Stimulated activated CD8-positive, alpha-beta memory T cell treated with anti-CD3 and anti-CD28 coated beads, Interleukin-2, amount 100 ng/mL, for 1 hour (primary cell): ENCODE measurements at places on chromosomes 16 and 17.

GRCh38 chr17:55154101-55154500, 110.7 kb upstream of the HLF start:
- DNase-seq: no peak

DNA sequence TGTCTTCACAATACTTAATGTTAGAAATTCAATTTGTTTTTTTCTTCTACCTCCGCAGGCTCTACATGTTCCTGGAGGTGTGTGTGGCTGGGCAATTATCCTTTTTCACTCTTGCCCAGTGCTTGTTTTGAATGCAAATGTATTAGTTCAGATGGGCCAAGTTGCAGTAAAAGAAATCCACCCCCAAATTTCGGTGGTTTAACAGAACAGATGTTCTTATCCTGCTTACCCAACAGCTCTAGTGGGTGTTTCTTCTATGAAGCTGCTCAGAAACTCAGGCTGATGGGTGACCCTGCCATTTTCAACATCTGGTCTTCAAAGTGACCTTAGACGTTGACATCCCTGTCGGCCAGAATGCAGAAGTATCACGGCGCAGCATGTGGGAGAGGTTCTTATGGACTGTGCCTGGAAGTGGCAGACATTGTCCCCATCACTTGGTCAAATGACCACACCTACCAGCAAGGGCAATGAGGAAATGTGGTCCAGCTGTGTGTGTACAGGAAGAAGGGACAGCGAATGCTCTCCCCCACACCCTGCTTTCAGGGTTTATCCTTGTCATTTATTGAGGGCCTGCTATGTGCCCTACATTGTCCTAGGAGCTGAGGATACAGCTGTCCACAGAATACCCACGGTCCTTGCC, 157.3 kb downstream of the CDH13 start:
- no peak for DNase-seq

DNA sequence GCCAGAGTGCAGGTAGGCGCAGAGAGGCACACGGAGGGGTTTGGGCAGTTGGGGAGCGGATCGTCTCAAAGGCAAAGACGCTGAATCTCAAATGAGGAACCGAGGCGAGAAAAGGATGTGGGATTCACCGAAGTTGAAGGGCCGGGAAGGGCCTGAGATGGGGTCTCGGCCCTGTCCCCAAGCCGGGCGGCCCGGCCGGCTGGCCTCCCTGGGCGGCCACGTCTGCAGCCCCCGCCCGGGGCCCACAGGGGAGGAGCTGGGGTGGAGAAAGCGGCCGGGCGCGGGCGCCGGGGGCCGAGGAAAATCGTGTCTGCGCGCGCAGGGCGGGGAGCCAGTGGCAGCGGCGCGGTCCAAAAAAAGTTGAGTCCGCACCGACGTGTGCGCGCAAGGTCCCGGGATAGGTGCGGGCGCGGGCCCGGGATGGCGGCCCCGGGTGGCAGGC, 458 bp downstream of the SLC12A4 start:
- DNase-seq: no peak

GRCh38 chr16:50448522-50448921, 79.7 kb upstream of the BRD7 start:
- DNase-seq: no peak

DNA sequence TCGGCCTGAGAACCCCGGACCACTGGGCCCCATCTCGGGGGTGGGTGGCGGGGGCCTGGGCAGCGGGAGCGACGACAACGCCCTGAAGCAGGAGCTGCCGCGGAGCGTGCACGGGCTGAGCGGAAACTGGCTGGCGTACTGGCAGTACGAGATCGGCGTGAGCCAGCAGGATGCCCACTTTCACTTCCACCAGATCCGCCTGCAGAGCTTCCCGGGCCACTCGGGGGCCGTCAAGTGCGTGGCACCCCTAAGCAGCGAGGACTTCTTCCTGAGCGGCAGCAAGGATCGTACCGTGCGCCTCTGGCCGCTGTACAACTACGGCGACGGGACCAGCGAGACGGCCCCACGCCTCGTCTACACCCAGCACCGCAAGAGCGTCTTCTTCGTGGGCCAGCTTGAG, 8.9 kb upstream of the SERPINF2 start:
- DNase-seq: no peak

GRCh38 chr16:8537691-8538342, 52.5 kb downstream of the TMEM114 start:
- no peak for DNase-seq

GRCh38 chr16:22075043-22075757, 17.1 kb upstream of the VWA3A start:
- DNase-seq: no peak

DNA sequence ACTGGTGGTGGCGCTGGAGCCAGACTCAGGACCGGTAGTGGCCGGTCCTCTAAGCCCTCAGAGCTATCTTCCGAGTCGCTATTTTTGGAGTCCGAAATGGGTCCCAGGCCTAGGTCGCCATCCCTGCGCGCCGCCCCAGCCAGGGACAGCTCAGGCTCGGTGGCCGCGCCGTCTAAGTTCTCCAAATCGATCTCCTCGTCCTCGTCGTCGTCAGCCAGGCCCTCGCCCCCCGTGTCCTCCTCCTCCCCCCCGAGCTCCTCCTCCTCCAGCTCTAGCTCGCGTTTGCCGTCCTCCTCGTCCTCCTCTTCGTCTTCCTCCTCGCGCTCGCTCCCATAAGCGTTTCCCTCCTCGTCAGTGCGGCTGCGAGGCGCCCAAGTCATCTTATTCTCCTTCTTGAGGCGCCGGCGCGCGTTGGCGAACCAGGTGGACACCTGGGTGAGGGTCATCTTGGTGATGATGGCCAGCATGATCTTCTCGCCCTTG, 1.6 kb downstream of the IRX3 start:
- no peak for DNase-seq

DNA sequence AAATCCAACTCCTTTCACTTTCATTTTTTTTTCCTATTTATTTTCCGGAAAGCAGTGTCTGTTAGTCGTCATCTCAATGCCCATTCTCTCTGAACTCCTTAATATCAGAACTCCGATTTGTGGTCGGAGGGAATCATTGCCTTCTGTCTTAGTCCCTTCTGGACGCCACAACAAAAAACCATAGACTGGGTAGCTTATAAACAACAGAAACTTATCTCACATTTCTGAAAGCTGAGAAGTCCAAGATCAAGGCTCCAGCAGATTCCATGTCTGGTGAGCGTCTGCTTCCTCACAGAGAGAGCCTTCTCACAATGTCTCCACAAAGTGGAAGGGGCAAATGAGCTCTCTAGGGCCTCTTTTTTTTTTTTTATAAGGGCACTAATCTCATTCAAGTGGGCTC, 296.6 kb upstream of the CDH11 start:
- no peak for DNase-seq
